ENCODE measurements at places on chromosomes 1 and 21.

GRCh38 chr1:112074711-112075110, 85.2 kb upstream of the KCND3 start:
- DNase-seq: no peak

DNA sequence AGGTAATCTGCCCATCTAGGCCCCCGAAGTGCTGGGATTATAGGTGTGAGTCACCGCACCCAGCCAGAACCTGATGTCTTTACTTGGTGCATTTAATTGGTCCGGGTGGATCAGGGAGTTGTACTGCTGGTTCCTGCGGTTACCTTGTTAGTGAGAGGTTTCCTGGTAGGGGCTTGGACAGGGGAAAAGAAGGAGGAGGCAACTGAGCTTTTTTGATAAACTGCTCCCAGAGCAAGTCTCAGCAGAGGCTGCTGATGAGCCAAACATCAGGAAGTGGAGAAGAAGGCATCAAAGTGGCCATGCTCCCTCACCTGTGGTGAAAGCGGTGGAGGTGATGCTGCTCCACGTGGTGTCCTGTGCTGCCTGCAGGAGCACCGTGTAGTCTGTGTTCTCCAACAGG, 161.5 kb upstream of the KIAA0040 start:
- no peak for DNase-seq

- DNase-seq: peak; percentile 6
Observed at GRCh38 chr1:36737767-36738166, 255.1 kb upstream of the CSF3R start.

- no peak for DNase-seq
Observed at GRCh38 chr1:202942426-202942825, 15.4 kb upstream of the KLHL12 start.

- DNase-seq: no peak
Observed at GRCh38 chr1:233744779-233745513, 131.0 kb downstream of the KCNK1 start.

- DNase-seq: no peak
Observed at GRCh38 chr1:201427963-201428362, 6.4 kb upstream of the TNNI1 start.

DNA sequence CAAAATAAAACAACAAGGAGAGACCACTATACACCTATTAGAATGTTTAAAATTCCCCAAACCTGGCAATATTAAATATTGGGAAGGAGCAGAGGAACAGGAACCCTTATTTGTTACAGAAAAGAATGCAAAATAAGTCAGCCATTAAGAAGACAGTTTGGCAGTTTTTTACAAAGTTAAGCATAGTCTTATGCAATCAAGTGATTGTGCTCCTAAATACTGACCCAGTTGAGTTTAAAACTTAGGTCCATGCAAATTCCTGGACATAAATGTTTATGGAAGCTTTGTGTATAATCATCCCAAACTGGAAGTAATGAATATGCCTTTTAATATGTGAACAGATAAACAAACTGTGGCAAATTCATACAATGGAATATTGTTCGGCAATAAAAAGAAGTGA, 72.9 kb upstream of the RGS4 start:
- no peak for DNase-seq

- no peak for DNase-seq
Observed at GRCh38 chr1:227486559-227486958, 76.8 kb upstream of the ZNF678 start.

DNA sequence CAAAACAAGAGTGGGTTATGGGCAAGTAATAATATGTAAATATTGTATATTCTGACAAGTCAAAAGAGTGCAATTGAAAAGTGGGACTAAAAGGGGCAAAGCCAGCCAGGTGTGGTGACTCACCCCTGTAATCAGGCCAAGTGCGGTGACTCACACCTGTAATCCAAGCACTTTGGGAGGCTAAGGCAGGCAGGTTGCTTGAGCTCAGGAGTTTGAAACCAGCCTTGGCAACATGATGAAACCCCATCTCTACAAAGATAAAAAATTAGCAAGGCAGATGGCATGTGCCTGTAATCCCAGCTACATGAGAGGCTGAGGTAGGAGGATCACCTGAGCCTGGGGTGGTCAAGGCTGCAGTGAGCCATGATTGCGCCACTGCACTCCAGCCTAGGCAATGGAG, 304.0 kb downstream of the HHIPL2 start:
- DNase-seq: no peak

DNA sequence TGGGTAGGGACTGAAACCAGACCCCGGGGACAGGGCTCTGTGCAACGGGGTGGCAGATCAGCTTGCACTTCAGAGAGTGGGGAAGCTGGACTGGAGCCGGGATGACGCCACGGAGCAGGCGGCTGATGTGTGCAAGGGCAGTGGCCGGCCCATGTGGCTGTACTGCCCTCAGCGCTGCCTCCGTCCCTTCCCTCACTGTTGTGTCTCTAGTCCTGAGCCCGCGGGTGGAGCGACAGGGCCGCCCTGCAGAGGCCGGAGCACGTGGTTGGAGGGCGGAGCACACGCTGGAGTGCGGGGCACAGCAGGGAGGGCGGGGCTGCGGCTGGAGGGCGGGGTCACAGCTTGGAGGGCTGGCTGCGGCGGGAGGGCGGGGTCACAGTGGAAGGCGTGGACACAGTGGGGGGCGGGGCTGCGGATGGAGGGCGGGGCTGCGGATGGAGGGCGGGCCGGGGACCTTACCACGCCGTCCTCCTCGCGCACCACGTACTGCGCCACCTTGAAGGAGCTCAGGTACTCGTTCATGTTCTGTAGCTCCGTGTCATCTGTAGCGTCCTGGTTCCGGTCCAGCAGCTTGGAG, 52.4 kb downstream of the CHD5 start:
- DNase-seq: peak; percentile 62

DNA sequence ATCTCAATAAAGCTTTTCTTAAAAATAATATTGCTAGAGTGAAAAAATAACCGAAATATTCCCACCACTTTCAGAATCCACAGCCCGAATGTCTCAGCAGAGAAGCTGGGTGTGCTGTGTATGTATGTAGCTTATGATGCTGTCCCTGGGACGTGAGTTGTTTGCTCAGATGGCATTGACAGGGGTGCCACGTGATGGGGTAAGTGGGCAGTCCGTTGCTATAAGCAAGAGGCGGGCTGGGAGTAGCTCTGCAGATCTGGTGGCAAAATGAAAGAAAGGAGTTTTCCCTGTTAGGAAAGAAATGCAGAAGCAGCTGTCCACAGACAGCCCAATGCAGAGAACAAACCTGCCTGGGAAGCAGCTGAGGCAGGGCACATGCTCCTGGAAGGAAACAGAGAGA, 3.8 kb upstream of the FAM20B start:
- DNase-seq: peak; percentile 85

DNA sequence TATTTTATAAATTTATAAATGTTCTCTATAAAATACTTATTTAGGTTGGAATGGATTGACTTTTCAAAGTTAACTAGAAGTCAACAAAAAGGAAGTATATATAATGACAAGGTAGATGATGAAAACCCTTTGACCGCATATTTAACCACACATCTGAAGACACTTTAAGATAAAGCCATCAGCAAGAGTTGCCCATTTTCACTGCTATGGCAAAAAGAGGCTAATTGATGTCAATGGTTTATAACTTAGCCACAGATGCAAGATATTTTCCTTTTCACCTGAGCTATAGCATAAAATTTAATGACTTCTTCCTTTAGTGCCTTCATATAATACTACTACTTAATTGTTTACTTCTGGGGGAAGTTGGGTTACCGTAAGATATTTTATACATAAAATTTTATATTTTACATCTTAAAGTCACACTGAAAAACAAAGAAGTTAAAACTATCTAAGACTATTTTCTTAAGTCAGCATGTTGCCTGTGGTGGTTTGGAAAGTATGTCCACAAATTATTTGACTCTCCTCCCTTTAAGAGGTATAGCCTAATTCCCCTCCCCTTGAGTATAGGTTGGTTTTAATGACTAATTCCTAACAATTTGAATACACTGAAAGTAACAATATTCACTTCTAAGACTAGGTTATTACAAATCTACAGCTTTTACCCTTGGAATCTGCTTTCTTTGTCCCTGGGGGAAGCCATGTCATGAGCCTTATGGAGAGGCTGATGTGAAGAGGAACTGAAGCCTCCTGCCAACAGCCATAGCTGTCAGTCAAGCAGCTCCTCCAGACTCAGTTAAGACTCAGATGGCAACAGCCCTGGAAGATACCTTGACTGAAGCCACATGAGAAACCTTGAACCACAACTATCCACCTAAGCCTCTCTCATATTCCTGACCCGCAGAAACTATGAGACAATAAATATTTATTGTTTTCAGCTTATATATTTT, 40.3 kb upstream of the LRRC8B start:
- DNase-seq: no peak

DNA sequence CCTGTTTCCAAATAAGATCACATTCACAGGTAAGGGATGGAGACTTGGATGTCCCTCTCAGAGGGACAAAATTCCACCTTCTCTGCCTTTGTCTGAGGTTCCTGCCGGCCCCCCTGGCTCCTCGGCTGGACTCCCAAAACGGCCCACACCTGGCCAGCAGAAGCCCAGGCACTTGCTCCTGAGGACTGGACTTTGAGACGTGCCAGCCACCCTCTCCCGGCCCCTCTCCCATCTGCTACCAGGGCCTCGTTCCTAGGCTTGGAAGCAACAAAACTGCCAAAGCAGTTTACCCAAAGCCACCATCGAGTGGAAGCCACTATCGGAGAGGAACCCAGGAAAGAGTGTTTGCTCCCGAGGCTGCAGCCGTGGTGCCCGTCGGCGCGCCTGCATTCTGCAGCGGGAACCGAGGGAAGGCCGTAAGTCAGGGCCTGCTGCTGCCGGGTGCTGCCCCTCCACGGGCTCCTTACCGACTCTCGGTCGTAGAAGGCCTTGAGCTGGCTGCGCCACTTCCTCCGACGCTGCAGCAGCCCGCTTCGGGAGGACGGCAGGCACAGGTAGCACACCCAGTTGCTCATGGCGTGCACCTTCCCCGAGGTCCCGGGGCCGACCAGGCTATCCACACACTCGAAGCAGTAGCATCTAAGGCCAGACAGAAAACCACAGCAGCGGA, 3.5 kb downstream of the DNMT3L start:
- DNase-seq: no peak

GRCh38 chr1:219587801-219588561, 24.9 kb downstream of the ZC3H11B start:
- peak; percentile 52 for DNase-seq

DNA sequence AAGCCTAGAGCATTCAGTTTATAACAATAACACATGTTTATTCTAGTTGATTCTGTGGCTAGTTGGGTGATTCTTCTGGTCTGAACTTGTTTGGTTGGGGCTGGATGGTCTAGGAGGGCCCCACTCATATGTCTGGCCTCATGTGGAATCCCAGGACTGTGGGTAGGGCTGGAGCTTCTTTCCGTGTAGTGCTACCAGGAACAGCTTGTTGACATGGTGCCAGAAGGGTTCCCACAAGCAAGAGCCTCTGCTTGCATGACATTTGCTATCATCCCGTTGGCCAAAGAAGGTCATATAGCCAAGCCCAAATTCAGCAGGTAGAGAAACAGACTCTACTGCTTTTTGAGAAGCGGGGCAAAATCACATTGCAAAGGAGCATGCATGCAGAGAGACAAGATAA, 67.6 kb upstream of the PPP2R5A start:
- DNase-seq: no peak

- no peak for DNase-seq
Observed at GRCh38 chr1:31576743-31577455, 584 bp downstream of the TINAGL1 start.

GRCh38 chr1:39239968-39240367, 35.5 kb downstream of the MACF1 start:
- DNase-seq: no peak

- DNase-seq: no peak
Observed at GRCh38 chr1:205568469-205569361, 63.1 kb downstream of the ELK4 start.

GRCh38 chr1:180168786-180169639, 14.3 kb downstream of the QSOX1 start:
- no peak for DNase-seq

DNA sequence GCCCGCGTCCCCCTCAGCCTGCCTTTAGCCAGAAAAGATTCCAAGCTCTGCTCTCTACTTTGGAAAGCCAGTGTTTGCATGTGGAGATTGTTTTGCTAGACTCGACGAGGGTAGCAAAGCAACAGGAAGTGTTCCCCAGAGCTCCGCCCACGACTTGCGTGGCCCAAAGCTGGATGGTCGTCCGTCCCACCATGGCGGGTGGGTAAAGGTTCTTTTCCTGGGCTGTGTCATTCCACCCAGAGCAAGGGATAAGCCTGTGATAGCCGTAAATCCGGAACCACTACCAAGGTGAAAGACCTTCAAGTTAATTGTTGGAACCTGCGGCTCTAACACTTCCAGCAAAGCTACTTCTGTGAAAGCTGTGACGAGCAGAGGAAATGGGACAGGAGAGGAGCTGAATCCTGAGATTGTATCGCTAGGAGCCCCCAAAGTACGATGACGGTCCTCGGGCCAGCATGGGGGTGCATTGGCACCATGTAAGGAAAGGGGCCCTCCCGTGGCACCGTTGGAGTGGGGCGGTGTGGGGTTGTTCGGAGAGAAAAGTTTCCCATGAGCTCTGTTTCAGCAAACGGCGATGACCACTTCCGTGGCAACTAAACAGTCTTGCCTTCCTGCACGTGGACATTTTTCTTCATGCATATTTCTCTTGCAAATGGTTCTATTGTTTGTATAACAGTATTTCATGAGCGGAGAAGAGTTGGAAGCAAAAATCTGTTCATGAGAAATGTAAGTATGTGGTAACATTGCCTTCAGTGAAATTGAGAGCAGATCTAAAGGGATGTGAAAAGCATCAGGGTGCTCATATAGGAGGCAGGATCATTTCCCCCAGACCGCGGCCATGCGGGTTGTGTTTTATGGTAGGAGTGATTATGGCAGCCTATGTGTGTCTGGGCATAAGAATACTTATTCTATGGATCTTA, 8.4 kb downstream of the MX2 start:
- DNase-seq: no peak

- DNase-seq: no peak
Observed at GRCh38 chr1:38193040-38193439, 146.4 kb upstream of the POU3F1 start.

GRCh38 chr1:161473348-161473747, 31.9 kb upstream of the FCGR2A start:
- DNase-seq: no peak

GRCh38 chr1:11443961-11444658, 34.8 kb upstream of the DISP3 start:
- no peak for DNase-seq

GRCh38 chr1:101314244-101314643, 77.4 kb downstream of the S1PR1 start:
- no peak for DNase-seq

GRCh38 chr21:35216996-35217395, 167.9 kb upstream of the RUNX1 start:
- no peak for DNase-seq

Measured in Ammon's horn (tissue), 1 donor.